ENCODE measurements at places on chromosomes 7 and 10. TPM values are rescaled to one million over a fixed set of nuclear protein-coding genes. Genes with fewer than 3 reads are reported as not detected.

TAC1 gene
- total RNA-seq = not detected

CALML3 gene
- not detected for total RNA-seq

DENND2A gene
- total RNA-seq = 0.32 TPM

TAF3 gene
- total RNA-seq = 15.6 TPM

BICC1 gene
- not detected for total RNA-seq

All from activated CD8-positive, alpha-beta memory T cell treated with anti-CD3 and anti-CD28 coated beads, Interleukin-2, amount 10 ng/mL, durations not matched to agents 7 days and 5 days (primary cell).